ENCODE measurements at places on chromosomes 7 and 10.

- no peak for DNase-seq
These were observed 3.7 kb upstream of the SLC16A9 start for GRCh38 chr10:59713196-59713821.

DNA sequence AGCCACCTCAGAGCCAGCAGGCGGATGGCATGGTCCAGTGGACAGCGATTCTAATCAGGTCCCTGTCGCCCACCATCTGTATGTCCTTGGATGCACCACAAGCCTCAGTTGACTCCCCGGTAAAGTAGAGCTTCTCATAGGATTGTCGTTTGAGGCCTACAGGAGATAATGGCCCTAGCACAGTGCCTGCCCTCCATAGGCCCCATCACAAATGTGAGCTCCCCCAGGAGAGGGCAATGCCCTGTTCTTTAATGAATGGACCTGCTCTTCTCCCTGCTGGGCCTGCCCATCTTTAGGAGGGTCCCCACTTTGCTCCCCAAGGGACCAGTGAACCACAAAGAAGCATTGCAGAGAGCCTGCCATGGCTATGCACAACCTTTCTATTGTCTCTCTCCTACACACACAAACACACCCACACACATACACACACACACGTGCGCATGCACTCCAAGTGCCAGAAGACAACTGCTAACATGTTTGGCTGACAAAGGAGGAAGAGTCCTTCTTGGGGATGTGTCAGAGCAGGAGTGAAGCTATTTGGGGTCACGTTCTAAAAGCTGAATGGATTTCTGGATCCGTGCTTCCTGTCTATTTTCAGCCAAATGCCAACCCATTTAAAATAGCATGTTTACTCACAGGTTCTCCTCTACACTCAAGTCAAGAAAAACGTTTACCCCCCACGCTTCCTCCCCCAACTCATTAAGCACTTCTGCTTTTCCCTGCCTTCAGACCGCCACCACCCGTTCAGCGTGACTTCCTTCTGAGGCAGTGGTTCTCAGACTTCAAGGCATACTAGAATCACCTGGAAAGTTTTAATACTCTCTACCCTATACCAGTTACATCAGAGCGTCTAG, 196.1 kb downstream of the GRID1 start:
- no peak for DNase-seq

DNA sequence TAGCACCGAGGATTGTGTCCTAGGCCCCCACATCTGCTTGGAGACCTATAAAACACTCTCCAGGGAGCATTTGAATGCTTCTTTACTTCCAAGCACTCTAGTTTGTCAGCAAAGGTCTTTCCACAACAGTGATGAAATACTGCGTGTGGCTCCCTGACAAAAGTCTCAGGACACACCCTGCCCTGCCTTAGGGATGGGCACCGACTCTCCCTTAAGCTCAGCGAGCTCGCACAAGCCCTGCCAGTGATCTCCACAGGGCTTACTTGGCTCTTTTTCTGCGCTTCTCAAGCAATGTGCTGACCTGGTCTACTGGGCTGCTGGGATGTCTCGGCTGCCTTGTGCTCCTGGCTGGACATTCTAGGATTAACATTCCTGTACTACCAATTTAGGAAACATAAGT, 84.3 kb upstream of the MPP7 start:
- no peak for DNase-seq

- no peak for DNase-seq
These were observed 563 bp upstream of the COA1 start for GRCh38 chr7:43729924-43730248.

DNA sequence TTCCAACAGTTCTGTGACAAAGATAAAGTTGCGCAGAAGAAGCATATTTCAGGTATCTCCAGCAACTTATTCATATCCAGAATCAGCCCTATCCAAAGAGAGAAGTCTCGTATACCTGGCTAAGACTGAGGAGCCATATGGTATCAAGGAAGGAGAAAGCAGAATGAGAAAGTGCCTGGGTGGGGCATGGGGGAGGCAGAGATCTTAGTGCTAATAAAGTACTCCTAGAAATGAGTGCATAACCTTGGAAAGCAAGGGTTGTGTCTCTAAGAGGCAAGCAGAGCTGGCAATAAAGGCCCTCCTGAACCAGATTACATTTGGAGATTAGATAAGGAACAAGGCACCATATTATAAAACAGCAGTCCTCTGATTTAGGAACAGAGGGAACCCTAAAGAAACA, 12.7 kb downstream of the TASOR2 start:
- no peak for DNase-seq

- no peak for DNase-seq
These were observed 169.5 kb downstream of the DNAJB6 start for GRCh38 chr7:157506268-157506667.

- DNase-seq, result no peak
These were observed 14.5 kb upstream of the PAX4 start for GRCh38 chr7:127632276-127632910.

DNA sequence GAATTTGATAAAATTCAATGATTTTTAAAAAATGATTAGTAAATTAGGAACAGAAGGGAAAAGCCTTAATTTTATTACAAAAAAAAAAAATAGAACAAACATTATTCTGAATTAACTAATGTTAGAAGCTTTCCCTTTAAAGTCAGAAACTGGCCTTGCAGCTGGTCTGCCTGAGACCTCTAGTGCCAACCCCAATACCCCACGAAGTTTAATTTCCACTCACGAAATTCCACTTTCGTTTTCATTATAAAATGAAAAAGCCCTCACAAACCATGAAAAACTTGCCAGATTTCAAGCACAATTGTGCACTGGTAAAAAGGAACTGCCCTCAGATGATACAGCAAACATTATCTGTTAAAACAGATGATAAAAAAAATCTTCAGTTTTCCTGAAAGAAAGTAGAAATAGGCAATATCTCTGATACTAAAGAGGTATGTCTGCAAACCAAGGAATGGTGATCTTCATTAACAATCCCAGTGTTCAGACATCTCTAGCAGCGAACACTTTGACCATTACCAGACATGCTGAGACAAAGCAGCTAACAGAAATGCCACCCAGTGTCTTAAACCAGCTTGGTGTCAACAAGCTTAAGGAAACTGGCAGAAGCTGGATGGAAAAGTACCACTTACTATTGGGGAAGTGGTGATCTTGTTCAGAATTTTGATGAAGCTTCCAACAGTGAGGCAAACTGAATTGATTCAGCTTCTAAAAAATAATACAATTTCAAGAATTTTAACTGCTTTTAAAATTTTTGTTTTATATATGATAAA, 80.2 kb downstream of the PALS2 start:
- DNase-seq, result no peak

- DNase-seq, result no peak
These were observed 152.7 kb downstream of the SKIDA1 start for GRCh38 chr10:21372651-21373410.

DNA sequence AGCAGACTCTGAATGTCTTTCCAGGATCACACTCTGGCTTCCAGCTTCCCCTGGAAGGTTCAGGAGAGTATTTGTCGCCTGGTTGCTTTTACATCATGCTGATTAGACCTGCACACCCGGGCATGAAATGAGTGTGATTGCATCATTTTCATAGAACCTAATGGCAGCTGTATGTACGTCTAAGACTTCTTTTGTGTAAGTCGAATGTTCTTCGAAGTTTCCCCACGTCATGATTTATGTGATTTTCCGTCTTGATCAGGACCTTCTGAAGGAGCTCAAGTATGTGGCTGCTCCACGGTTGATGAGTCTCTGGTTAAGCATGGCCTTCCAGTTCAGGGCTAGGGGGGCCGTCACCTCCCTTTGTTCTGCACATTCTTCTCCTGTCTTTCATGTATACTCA, 4.5 kb downstream of the EIF4H start:
- no peak for DNase-seq
